ENCODE measurements at places on chromosomes 12 and 14.
A peak's percentile ranks its signal among the peaks of the same experiment; 100 is the strongest.

DNA sequence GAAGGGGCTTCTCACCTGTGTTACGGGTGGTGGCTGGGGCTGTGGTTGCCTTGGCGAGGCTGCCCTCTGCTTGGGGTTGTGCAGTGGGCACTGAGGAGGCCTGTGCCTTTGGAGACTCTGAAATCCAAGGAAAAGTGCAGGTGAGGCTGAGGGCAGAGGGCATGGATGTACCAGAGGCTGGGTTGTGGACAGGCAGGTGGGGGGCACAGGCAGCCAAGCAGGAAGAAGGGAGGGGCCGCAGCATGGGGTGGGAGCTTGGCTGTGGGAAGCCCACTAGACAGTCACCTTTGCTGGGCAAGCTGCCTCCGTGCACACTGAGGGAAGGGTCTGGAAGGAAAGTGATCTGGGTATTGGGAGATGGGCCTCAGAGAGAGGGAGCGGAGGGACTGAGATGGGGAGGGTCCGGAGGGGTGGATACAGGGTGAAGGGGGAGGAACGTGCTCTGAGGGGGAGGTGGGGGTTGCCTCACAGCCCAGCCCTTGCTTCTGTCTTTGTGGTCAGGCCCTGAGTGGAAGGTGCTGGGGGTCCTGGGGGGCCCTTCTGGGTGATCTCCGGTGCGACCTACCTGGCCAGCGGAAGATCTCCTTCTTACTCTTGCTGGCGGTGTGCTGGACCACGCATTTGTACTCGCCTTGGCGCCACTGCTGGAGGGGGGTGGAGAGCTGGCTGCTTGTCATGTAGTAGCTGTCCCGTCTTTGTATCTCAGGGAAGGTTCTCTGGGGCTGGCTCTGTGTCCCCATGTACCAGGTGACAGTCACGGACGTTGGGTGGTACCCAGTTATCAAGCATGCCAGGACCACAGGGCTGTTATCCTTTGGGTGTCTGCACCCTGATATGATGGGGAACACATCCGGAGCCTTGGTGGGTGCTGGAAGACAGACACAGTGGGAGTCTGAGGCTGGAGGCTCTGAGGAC is 318.7 kb downstream of the TMEM121 start:
- DNase-seq = no peak

DNA sequence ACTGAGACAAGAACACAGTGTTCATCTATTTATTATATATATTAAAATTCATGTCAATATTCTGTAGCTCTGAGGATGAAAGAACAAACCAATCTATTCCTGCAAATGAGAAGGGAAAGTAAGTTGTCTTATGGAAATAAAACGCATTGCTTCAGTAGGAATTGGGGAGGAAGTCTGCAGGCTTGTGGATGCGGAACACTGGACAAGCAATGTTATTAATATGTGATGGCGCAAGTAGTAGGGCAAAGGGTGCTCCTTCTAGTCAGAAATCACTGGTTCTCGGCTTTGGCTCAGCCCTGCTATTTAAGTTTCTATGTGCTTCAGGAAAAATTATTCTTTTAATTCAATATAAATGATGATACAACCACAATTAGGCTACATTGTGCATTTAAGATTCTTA is 28.8 kb upstream of the RAP1B start:
- no peak for DNase-seq

DNA sequence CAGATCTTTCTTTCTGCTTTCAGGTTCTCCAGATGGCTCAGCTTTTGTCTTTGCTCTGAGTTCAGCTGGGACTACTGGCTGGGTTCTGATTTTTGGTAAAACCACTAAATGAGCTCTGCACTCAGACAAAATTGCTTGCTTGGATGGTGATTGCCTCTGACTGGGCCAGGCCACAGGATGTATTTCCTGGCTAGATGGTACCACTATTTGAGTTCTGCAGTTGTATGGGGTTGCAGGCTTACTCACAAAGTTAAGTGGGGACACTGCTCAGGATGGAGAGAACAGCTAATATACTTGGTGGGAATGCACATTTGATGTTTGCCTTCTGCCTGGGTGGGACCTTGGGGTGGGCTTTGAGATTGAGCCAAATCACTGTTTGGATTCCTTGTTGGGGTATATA is 14.0 kb upstream of the OR4Q3 start:
- no peak for DNase-seq

GRCh38 chr12:121499929-121500793 is 80.7 kb downstream of the KDM2B start:
- DNase-seq = peak; percentile 66

DNA sequence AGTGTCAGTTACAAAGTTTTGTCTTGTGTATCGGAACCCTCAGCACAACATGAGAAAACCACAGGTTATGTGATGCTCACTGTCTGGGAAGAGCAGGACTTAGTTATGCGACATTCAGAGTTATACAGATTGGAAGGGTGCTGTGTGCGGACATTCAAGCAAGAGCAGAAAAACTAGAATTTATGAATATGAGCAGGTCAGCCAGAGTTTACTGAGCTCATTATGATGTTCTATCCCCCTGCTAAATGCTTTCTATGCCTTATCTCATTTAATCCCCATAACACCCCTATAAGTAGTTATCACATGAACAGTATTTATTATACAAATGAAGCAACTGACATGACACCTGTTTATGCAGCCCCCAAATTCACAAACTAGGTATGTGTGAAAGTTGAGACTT is 1083.2 kb downstream of the FLRT2 start:
- DNase-seq = no peak

GRCh38 chr12:30529489-30530269 is 166.0 kb downstream of the IPO8 start:
- no peak for DNase-seq

GRCh38 chr14:99258876-99259726 is 12.9 kb downstream of the BCL11B start:
- no peak for DNase-seq

GRCh38 chr12:76018672-76019071 is 12.9 kb downstream of the PHLDA1 start:
- no peak for DNase-seq

DNA sequence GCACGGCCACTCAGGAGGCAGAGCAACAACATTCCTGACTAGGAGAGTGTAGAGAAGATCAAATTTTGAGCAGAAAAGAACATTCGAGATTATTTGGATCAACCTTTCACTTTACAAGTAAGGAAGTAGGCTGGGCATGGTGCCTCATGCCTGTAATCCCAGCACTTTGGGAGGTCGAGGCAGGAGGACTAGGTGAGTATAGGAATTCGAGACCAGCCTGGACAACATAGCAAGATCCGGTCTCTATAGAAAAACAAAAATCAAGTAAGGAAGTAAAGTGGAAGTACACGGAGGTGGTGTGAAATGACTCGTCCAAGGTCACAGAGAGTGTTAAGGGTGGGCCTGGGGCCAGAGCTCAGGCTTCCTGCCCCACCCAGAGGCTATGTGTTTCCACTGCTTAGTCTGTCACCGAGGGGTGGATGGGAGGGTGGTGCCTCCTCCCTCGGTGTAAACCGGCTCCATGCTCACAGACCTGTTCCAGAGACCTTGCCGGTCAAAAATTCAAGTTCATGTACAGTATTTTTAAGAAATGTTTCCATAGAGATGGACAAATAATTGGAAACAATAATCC is 51.9 kb downstream of the MAP1LC3B2 start:
- no peak for DNase-seq
